Tibial nerve (tissue), 4 donors: ENCODE measurements at places on chromosomes 5 and 9. TPM values are rescaled to one million over a fixed set of nuclear protein-coding genes. Genes with fewer than 3 reads are reported as not detected.

- no peak for DNase-seq
- no peak overlapping the region for H3K27ac ChIP-seq
- H3K4me3 ChIP-seq, result no peak overlapping the region
- no peaks in the 10 kb centered on the region for H3K4me1 ChIP-seq
- no peaks in the 10 kb centered on the region for H3K27me3 ChIP-seq
These were observed 769.7 kb downstream of the TAF11L14 start for GRCh38 chr5:18403941-18404438.

SCGB3A1 gene
- not detected for total RNA-seq

TMEM174 gene
- total RNA-seq, result not detected

DNA sequence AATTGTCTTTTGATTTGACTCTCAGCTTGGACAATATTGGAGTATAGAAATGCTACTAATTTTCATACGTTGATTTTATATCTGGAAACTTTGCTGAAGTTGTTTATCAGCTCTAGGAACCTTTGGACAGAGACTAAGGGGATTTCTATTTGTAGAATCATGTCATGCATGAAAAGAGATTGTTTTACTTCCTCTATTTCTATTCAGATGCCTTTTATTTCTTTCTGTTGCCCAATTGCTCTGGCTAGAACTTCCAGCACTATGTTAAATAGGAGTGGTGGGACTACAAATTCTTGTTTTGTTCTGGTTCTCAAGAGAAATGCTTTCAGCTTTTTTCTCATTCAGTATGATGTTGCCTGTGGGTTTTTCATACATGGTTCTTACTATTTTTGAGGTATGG is 112.8 kb upstream of the CDH12 start:
- H3K4me3 ChIP-seq, result no peak overlapping the region
- no peaks in the 10 kb centered on the region for H3K4me1 ChIP-seq
- H3K27me3 ChIP-seq, result no peaks in the 10 kb centered on the region
- no peak for DNase-seq
- no peaks in the 10 kb centered on the region for H3K36me3 ChIP-seq

SPINK14 gene
- total RNA-seq, result not detected

DNA sequence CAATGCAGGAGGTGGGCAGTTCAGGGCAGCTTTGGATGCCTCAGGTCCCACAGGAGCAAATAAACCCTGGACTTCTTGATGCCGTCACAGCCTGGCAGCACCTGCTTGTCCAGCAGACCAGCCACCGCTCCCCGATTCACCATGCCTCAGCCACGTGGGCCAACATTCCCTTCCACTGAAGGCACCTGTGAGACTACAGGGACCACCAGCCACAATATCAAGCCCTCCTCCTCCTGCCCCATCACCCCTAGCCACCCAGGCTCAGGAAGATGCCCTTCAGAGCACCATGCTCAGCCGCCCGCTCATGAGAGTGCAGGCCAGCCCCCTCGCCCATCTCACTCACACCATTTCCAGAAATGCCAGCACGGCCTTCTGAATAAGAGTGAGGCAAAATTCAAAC is 234.7 kb downstream of the SYK start:
- no peak overlapping the region for H3K27ac ChIP-seq
- no peaks in the 10 kb centered on the region for H3K4me1 ChIP-seq
- DNase-seq, result no peak
- no peaks in the 10 kb centered on the region for H3K36me3 ChIP-seq
- no peaks in the 10 kb centered on the region for H3K27me3 ChIP-seq

DNA sequence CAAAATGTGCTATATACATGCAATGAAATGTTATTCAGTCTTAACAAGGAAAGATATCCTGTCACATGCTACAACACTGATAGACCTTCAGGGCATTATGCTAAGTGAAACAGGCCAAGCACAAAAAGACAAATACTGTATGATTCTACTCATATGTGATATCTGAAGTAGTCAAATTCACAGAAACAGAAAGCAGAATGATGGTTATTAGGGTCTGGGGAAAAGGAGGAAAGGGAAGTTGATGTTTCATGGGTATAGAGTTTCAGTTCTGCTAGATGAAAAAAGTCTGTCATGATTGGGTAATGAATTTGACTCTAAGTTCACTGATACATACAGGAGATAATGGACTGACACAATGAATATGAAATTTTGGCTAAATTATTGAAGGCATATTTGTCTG is 11.2 kb upstream of the RIC1 start:
- no peaks in the 10 kb centered on the region for H3K27me3 ChIP-seq
- peaks cover 12% of the 10 kb centered on the region for H3K4me1 ChIP-seq
- H3K4me3 ChIP-seq, result no peak overlapping the region
- no peaks in the 10 kb centered on the region for H3K36me3 ChIP-seq
- DNase-seq, result no peak
- H3K27ac ChIP-seq, result no peak overlapping the region

DNA sequence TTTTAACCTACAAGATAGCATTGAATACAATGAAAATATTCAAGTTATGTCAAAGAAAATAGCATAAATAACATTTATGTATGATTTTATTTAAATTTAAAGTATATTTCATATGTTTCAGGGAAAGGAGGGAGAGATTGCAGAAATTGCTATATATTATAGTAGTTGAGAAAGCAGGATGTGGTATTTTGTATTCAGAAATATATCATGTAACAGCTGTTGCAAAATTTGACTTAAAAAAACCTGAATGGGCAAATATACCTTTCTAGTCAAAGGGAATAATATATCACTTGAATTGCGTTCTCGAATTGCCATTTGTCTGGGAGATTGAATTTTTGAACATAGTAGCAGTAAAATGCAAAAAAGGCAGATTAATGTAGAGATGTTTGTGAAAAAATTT is 80.6 kb downstream of the PAM start:
- no peaks in the 10 kb centered on the region for H3K36me3 ChIP-seq
- H3K4me3 ChIP-seq, result no peak overlapping the region
- no peak for DNase-seq

- H3K27ac ChIP-seq, result no peak overlapping the region
- no peaks in the 10 kb centered on the region for H3K27me3 ChIP-seq
- H3K4me3 ChIP-seq, result no peak overlapping the region
- peaks cover 12% of the 10 kb centered on the region for H3K4me1 ChIP-seq
- no peak for DNase-seq
These were observed 354.2 kb upstream of the EFNA5 start for GRCh38 chr5:108024986-108025385.

DNA sequence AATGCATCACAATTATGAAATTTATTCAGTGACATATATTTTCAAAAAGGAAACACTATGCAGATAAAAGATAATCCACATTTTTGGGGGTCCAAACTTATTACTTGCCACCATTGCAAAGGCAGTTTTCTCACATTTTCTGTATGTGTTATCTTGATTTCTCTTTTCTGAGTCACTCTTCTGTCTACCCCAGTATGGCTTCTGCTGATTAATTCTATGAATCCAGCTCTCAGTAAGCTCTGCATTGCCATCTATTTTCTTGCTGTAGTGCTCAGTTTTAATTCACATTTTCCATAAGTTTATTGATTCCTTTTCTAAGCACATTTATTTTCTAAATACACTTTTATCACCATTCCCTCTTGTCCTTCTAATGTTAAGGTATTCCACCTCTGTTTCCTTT is 1.7 kb downstream of the IFNA10 start:
- DNase-seq, result no peak
- no peaks in the 10 kb centered on the region for H3K36me3 ChIP-seq
- H3K27me3 ChIP-seq, result no peaks in the 10 kb centered on the region
- no peak overlapping the region for H3K27ac ChIP-seq
- no peak overlapping the region for H3K4me3 ChIP-seq

UBE2QL1 gene
- 1.0 TPM for total RNA-seq

DNA sequence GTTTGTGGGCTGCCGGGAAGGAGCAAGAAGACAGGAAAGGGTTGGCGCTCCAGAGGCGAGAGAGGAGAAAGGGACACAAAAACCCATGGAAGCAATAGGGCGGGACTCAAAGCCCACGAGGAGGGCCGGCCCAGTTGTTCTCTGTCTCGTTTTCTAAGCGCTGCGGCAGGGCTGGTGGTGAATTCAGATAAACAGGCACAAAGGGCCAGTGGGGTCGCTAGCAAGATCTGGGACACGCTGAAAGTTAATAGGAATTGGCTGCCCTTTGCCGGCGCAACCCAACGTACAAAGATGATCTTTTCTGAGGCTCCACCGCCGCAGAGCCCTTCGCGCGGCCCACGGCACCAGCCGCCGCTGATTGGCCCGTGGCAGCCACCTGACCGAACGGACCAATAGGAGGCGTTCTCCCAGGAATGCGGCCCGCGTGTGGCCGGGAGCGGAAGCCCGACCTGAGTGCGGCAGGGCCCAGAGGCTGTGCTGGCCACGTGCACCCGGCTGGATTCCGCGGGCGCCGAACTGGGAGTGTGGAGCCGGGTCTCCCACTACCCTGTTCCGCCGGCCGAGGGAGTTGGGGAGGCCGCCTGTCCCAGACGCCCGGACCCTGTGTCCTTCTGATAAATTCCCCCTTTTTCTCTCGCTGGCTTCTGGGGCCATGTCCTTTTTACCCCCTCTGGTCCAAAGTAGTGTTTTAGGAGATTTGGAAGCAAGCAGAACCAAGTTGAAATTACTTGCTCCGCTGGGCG is 16.8 kb upstream of the NSD1 start:
- H3K4me3 ChIP-seq, result peak overlapping the region; percentile 37
- H3K36me3 ChIP-seq, result no peaks in the 10 kb centered on the region
- DNase-seq, result peak; percentile 82
- H3K27ac ChIP-seq, result peak overlapping the region; percentile 74
- no peaks in the 10 kb centered on the region for H3K27me3 ChIP-seq

THBS4 gene
- total RNA-seq, result 376 TPM

GRCh38 chr5:157857816-157858526 is 974 bp downstream of the CLINT1 start:
- no peaks in the 10 kb centered on the region for H3K27me3 ChIP-seq
- DNase-seq, result no peak
- no peaks in the 10 kb centered on the region for H3K36me3 ChIP-seq

DNA sequence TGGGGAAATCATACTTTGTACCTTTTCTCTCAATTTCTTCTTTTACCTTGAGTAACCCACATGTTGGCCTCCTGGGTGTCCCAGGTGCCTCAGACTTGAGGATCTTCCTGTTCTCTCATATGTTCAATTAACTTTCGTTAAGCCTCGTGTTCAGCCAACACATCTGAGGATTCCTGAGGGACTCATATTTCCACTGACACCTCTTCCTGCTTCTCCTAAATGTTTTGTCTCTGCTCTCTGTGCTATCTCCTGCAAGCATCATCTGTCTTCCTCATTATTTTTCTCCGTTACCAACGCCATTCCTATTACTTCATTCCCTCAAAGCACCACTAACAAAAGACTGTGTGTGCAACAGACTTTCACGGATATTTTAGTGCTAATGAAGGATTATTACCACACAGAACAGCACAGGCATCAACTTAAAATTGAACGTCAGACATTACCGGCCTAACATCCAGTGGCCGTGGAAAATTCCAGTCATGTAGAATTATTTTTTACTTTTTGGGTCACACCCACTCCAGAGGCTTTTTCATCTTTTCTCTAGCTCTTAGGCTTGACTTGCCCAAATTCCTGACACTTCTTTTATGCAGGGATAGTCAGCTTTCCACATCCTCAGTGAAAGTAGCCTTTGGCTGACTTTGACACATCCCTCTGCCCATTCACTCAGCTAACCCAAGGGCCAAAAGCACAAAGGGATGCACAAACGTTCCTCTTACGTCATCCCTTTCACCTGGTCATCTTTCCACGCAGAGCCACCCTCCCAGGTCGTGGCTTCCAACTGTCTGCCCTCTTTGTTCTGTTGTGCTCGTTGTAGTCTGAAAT is 46.0 kb upstream of the OSMR start:
- no peaks in the 10 kb centered on the region for H3K36me3 ChIP-seq
- H3K4me3 ChIP-seq, result no peak overlapping the region
- DNase-seq, result no peak

ADAMTS19 gene
- total RNA-seq, result not detected

SLC46A2 gene
- 0.22 TPM for total RNA-seq

DNA sequence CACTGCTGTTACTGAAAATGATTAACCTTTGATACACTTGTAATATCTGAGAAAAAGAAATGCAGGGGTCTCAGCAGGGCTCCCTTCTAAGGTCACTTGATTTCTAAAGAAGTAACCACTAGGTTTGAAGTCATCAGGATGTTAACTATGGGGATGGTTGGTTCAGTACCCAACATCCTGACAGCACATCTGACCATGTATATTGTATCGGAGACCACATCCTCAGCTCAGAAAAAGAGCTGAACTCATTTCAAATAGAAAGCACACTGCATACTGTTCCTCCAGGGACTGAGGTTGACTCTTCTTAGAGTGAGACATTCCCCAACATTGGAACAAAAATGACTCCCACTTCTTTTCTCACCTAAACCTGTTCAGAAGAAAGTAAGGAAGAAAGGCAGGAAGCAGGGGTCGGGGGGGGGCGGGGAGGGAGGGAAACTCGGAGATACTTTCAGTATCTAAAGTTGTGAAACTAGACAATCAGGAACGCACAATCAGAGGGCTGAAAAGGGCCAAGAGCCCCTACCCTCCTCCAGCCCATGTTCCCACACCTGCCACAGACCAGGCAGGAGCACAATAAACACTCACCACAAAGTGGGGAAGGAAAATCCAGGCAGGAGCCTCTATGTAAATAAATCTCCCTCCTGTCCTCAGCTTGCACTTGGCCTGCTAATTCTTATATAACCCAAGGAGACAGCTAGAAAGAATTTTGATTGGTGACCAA is 730 bp upstream of the GZMA start:
- H3K27me3 ChIP-seq, result no peaks in the 10 kb centered on the region
- H3K36me3 ChIP-seq, result no peaks in the 10 kb centered on the region
- no peaks in the 10 kb centered on the region for H3K4me1 ChIP-seq
- no peak overlapping the region for H3K27ac ChIP-seq
- no peak for DNase-seq

GRCh38 chr9:3409453-3409852 is 116.3 kb downstream of the RFX3 start:
- DNase-seq, result no peak
- no peak overlapping the region for H3K4me3 ChIP-seq
- no peaks in the 10 kb centered on the region for H3K27me3 ChIP-seq
- no peaks in the 10 kb centered on the region for H3K4me1 ChIP-seq

PPP3R2 gene
- total RNA-seq, result not detected

PCDHB13 gene
- 8.2 TPM for total RNA-seq

DNA sequence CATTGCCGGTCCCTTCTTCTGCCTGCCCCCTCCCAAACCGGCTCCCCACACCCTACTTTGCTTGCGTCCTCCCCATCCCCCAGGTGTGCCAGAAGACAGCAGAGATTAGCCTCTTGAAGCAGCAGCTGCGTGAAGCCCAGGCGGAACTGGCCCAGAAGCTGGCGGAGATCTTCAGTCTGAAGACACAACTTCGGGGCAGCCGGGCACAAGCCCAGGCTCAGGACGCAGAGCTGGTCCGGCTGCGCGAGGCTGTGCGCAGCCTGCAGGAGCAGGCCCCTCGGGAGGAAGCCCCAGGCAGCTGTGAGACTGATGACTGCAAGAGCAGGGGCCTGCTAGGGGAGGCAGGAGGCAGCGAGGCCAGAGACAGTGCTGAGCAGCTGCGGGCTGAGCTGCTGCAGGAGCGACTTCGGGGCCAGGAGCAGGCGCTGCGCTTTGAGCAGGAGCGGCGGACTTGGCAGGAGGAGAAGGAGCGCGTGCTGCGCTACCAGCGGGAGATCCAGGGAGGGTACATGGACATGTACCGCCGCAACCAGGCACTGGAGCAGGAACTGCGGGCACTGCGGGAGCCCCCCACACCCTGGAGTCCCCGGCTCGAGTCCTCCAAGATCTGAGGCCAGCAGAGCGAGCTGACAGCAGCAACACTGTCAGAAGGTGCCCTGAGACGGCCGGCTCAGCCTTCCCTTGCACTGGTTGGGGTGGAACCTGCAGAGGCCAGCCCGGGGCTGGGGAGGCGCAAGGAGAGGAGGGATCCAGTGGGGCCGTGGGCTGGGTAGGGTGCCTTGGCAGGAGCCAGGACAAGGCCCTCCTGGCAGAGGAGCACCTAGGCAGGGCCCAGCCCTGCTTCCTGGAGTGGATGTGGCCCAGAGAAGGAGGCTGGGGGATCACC is 8.3 kb downstream of the N4BP3 start:
- DNase-seq, result no peak
- H3K4me3 ChIP-seq, result no peak overlapping the region
- H3K4me1 ChIP-seq, result no peaks in the 10 kb centered on the region
- H3K27ac ChIP-seq, result no peak overlapping the region
- H3K27me3 ChIP-seq, result peaks cover 56% of the 10 kb centered on the region
